ENCODE measurements at places on chromosomes 11 and 22.

DNA sequence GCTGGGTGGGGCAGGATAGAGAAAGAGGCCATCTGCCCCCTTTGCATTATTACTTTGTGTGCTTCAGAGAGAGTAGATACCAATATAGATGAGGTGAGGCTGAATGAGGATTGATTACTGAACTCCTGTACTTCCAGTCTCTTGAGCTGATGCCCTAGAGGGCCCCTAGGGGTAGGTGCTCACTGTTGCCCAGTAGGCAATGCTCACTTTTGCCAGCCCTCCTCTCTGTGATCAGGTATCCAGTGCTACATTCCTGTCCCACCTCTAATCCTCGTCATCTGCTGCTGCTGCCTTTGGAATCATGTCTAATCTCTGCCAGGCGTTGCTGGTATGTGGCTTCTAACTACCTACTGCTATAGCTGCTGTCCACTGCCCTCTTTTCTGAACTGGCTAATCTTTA is 57.2 kb downstream of the CCDC83 start:
- DNase-seq, result no peak

DNA sequence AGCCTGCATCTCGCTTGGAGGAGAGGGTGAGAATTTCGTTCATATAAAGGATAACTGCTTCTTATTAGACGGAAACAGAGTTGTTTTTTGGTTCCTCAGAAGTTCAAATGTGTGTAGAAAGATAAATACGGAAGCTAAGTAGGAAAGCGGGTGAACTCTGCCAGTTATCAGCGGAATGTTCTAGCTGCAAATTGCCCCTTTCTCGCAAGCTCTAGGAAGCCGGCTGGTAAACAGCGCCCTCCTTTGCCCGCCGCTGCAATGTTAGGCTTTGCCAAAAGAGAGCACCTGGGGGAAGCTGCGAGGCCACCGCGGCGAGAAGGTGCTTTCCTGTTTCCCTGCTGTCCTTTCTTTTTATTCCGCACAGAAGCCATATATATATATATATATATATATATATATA is 67.0 kb downstream of the IGLL5 start:
- no peak for DNase-seq

GRCh38 chr11:96045622-96046456 is 121.9 kb upstream of the MTMR2 start:
- no peak for DNase-seq

GRCh38 chr11:92837595-92837994 is 131.9 kb upstream of the MTNR1B start:
- DNase-seq, result no peak

GRCh38 chr22:39773503-39773902 is 120.1 kb downstream of the ENTHD1 start:
- no peak for DNase-seq

Data from activated naive CD4-positive, alpha-beta T cell (primary cell).